ENCODE measurements at places on chromosomes 1 and 21. TPM values are rescaled to one million over a fixed set of nuclear protein-coding genes. Genes with fewer than 3 reads are reported as not detected.

DNA sequence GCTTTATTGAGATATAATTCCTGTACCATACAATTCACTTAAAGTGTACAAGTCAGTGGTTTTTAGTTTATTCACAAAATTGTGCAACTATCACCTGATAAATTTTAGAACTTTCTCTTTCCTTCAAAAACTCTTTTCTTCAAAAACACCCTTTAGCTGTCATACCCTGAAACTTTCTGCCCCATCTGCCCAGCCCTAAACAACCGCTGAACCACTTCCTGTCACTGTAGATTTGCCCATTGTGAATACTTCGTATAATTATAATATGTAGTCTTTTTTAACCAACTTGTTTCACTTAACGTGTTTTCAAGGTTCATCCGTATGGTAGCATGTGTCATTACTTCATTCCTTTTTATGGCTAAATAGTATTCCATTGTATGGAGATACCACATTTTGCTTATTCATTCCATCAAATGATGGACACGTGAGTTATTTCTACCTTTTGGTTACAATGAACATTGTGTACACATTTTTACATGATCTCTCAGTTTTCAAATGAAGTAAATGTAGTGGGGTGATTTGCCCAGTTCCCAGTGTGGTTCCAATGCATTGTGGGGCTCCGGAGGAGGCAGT is 37.9 kb downstream of the WNT4 start:
- DNase-seq = no peak

DNA sequence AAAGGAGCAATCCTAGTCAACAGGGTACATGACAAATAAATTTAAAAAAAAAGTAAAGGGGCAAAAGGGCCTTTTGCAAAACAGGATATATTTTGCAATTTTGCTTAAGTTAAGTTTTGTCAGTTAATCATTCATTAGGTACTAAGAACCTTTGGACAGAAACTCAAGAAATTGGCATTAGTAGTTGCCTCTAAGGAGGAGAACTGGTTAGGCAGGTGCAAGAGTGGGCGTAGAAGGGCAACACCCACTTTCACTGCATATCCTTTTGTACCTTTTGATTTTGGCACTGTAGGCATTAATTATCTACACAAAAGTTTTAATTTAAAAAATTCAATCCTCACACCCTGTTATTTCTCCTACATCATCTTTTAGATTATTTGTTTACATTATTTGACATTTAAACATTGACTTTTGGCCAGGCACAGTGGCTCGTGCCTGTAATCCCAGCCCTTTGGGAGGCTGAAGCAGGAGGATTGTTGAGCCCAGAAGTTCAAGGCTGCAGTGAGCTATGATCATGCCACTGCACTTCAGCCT is 4.3 kb downstream of the DDAH1 start:
- DNase-seq = no peak

The CNR2 gene
- not detected for total RNA-seq

The LCE4A gene
- total RNA-seq = not detected

GRCh38 chr1:27526569-27527222 is 36.7 kb upstream of the WASF2 start:
- DNase-seq = no peak

DNA sequence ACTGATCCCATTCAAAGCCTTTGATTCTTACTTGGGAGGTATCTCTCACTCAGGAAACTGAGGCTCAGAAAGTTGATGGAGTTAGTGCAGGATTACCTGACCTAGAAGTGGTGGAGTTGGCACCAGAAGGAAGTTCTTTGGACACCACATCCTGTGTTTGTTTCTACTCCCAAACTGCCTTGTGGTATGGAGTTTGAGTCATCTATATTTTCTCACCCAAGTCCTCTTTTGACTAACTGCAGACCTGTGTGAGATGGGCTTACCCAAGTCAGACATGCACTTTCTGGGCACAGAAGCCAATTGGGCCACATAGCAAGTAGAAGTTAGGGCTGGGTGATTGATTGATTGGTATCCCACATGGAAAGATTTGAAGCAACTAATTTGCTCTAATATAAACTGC is 36.1 kb downstream of the FGGY start:
- DNase-seq = no peak

- DNase-seq = peak; percentile 92
Measured at GRCh38 chr1:145977486-145978470, 13.3 kb downstream of the POLR3GL start.

DNA sequence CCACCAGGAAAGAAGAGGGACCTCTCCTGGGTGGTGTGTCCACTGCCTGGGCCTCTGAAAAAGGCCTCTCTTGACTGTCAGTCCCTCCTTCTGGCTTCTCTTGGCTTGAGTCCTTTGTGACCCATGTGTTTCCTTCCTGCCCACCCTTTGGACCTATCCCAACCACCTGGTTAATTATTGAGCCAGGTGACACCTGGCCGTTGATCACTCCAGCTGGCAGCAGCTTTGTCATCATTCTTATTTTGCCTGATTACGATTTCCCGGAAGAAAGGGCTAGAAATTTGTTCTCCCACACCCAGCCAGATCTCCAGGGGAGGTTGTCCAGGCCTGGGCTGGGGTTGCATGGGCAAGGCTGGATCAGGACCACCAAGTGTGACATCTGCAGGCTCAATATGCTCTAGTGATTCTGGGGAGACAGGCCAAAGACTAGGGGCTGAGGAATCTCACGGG is 24.8 kb downstream of the CSF1 start:
- DNase-seq = no peak

The MSH4 gene
- total RNA-seq = 0.48 TPM

DNA sequence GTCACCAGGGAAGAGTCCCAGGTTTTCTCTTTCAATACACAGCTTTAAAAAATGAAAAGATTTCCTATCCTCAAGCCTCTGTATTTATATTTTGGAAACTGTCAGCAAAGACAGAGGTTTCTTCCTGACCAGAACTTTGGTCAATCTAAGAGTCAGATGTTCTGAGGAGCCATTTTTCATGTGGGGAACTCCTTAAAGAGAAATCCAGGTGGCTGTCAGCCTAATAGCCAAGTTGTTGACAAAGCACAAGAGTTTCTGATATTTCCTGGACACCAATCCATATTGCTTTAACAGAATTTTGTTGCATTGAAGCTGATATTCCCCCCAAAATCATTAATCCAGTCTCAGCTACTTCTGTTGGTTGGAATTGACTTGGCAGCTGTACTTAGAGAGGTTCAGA is 318.6 kb upstream of the NFIA start:
- no peak for DNase-seq

GRCh38 chr1:178461104-178461503 is 35.7 kb downstream of the CLEC20A start:
- DNase-seq = no peak

- no peak for DNase-seq
Measured at GRCh38 chr21:43305811-43306311, 121.1 kb downstream of the SIK1 start.

GRCh38 chr1:31977385-31978131 is 36.1 kb upstream of the KHDRBS1 start:
- no peak for DNase-seq

Measured in uterus (tissue), 4 donors.